ENCODE measurements at places on chromosomes 3 and 15.

- no peak for DNase-seq
Observed at GRCh38 chr3:128882719-128883118, 3.3 kb downstream of the ACAD9 start.

- DNase-seq, result no peak
Observed at GRCh38 chr3:132538072-132538471, 59.0 kb upstream of the ACKR4 start.

GRCh38 chr15:90231028-90232017 lies 2.4 kb downstream of the CIB1 start:
- peak; percentile 73 for DNase-seq

DNA sequence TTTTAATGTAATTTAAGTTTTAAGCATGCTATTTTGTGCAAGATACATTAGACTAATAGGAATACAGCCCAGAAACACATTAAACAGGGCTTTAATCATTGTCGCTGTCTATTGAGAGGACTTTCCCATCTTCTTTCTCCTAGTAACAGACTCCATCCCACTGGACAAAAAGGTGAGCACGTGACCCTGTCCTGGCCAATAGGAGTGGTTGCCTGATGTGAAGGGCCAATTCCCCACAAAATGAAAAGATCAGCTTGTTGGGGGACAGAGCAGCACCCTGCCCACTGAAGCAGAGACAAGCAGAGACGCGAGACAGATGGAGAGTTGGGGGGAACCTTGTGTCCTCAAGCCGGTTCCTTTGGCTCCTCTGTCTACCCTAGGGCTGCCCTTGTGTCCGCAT lies 21.2 kb downstream of the CRYGS start:
- DNase-seq, result no peak

DNA sequence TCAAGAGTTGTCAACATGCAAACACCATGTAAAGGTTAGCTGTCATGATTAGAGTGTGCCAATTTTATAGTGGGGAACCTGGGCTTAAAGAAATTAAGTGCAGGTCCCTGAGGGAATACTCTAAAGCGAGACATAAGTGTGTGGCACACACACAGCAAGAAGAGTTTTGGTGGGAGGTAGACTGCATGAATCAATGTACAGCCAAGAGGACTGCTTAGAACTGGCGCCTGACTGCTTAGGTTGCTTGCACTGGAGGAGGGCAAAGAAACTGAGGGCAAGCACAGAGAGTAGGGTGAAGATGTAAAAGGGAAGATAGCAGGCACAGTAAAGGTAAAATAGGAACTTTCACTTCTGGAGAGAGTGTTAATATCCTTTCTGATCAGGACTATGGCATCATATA lies 184.9 kb downstream of the SOX2 start:
- no peak for DNase-seq

DNA sequence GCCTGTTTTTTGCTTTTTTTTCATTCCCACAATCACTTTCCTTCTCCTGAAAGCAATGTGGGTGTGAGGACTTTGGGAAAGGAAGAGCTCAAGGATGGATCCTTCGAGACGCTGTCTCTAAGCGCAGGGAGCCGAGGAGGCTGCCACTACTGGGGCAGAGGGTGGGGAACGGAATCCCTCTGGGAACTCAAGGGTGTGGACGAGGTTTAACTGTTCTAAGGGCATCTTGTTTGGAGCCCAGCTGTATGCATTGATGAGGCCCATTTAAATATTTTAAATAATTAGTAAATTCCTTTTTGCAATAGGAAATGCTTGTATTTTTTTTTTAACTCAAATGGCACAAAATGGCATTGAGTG lies 124.4 kb upstream of the MEF2A start:
- DNase-seq, result no peak

DNA sequence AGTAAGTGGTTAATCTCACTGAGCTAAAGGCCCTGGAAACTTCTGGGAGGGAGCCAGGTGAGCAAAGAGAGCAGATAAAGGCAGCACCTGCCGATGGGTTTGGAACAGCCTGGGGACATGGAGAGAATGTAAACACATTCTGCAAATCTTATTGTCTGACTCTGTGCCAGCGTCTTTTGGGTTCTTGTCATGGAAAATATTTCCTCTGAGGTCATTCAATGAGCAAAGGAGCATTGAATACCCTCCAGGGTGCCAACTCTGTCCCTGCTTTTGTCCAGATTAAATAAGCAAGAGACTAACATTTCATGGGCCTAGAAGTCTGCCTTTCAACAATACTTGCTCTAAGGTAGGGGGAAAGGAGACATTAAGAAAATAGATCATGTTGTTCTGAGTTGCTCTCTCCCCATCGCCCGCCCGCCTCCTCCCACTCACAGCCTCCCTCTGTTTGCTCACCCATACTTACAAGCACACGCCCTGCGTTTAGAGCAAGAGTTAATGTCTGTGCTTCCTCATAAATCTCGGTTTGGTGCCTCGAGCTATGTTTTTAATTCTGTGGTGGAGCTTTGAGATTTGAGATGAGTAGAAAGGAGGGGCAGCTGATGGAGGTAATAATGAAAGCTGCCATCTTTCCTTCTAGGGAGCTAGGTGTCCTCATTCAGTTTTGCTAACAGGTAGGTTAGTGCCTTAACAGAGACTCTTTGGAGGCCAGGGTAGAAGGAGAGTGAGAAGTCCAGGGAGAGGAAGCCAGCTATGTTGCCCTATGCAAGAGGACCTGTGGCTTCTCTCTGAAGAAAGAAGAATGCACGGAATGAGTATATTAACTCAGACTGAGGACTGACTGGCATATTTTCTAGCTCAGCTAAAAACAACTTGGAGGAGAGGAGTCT lies 132.9 kb downstream of the TPRG1 start:
- no peak for DNase-seq

DNA sequence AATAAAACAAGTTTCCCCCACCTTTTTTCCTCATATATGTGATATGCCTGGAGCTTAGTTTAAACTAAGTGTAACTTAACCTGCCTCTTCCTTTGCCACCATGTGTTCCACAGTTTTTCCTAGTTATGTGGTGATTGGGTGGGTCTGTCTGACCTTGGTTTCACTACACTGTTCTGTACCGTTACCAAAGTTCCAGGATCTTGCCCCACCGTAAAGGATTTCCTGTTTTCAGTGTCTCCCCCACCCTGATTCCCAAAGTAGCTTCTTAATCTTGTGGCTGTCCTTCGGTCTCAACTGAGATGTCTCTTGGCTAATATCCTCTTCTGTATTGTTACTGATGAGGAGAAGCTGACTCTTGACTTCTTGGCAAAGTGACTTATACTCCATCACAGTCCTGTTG lies 6.4 kb upstream of the MGA start:
- no peak for DNase-seq

DNA sequence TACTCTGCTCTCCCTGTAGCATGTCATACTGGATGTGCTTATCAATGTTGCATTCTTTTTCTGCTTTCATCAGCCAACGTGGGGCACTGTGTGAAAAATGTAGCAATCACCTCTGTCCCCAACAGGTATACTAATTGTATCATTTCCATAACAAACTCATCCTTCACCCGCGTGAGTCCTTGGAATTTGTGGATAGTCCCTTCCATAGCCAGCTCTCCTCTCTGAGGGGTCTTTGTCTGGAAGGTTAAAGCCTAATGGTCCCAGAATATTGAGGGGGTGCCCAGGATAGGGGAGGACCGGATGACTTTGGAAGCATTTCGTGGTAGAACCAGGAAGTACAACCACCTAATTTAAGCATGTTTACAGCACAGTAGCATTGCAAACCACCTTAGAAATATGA lies 124.6 kb downstream of the FOXB1 start:
- no peak for DNase-seq

DNA sequence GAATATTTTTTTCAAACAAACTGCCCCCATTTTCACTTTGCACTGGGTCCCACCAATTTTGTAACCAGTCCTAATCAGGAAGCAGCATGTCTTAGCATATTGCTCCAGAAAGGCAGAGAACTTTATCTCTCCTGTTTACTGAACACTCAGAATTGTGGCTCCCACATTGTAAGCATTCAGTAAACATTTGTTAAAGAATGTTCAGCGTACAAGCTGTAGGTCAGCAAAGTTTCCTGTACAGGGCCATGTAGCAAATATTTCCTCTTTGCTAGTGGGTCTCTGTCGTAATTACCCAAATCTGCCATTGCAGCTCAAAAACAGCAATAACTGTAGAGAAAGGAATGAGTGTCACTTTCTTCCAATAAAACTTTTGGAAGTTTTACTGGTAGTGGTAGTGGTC lies 393.3 kb downstream of the GRM7 start:
- no peak for DNase-seq

GRCh38 chr3:72698154-72698917 lies 149.9 kb downstream of the SHQ1 start:
- no peak for DNase-seq

- no peak for DNase-seq
Observed at GRCh38 chr15:65926899-65927298, 57.6 kb downstream of the RAB11A start.

DNA sequence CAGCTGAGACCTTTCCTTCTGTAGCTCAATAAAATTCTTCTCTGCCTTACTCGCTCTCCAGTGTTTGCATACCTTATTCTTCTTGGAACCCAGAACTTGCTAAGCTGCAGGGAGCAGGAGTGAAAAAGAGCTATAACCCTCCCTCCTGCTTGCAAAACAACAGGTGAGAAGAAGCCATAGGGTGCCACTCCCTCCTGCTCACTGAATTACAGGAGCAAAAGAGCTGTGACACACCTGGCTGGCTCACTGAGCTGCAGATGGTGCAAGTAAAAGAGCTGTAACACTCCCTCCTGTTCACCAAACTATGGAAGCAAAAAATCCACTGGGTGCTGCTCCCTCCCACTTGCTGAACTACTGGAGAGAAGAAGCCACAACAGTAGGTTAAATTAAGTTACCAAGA lies 44.2 kb upstream of the C2CD4B start:
- no peak for DNase-seq

DNA sequence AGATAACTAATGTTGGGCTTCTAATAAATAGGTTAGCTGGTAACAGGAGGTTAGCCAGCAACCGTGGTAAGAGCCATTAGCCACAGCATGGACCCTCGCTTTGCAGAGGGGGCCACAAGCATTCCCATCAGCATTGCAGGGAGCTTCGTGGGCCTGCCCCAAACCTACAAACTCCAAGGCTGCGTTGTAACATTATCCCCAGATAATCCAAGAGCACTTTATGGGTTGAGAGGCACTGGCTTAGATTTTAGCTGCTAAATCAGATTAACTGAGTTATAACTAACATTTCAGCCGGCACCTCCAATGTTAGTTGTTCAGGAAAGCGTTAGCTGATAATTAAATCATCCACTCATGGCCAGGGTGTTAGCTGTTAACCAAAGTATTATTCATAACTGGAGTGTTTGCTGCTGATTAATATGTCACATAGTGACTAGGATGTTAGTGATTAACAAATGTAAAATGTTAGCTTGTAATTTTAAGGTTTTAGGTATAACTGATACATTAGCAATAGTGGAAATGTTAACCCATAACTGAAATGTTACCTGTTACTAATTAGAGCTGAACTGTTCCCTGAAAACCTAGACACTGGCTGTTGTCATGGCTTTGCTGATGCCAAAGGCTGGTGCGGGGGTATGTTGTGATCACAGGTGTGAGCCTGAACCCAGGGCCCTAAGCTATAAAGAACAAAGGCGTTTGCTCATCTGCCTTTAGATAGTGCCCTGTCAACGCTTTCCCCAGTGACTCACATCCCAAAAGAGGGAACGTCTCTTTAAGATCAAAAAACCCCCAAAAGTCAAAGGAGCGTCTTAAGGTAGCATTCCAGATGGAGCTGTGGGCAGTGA lies 56.2 kb downstream of the SLC6A6 start:
- DNase-seq, result peak; percentile 45

- no peak for DNase-seq
Observed at GRCh38 chr15:71808311-71809020, 1.9 kb upstream of the NR2E3 start.

DNA sequence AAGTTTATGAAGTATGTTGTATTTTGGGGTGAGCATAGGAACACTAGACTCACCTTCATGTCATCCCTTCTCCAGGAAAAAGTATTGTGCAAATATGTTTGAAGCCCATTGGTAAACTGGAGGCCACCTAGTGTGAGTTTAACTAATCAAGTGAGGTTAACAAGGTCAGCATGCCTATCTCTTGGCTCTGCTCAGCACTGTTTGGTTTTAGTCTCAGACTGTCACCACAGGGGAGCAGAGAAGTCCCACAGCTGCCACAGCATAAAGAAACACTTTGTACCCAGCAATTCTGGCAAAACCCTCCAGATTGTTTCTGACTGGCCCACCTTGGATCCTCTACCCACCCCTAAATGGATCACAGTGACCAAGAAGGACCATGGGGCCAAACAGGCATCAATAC lies 152.7 kb downstream of the FEZF2 start:
- no peak for DNase-seq

DNA sequence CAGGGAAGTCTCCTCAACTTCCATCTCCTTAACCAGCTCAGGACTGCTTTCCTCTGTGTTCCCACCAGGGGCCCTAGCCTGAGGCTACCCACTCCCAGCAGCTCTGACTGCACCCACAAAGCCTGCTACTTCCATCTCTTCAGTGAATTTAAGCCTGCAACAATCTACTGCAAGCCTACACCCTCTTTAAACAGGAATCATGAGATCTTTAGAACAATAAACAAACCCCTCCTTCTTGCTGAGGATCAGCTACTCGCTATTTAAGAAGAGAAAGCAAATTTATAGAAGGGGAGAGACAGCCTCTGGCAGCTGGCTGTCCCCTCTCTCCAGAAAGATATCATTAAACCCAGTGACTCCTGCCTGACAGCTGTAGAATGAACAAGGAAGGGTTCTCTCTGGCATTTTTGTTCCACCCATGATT lies 51.9 kb downstream of the ARHGAP31 start:
- DNase-seq, result no peak

DNA sequence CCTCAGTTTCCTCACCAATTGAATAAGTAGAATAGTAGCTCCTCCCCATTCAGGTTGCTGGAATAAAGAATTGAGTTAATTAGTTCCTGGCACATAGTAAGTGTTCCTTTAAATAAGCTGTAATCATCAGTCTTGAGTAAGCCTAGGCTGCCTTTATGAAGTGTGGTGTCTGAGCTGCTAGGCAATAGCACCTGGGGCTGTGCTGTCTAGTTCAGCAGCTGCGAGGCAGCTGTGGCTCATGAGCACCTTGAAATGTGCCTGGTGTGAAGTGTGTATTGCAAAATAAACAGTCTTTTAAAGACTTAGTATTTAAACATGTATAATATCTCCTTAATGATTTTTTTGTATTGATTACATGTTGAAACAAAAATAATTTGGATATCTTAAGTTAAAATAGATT lies 77.6 kb downstream of the TOP2B start:
- DNase-seq, result no peak

All from activated T-cell treated with anti-CD3 and anti-CD28 coated beads, Interleukin-2, amount 50 U/mL, for 48 hours (primary cell).